ENCODE measurements at places on chromosomes 5 and 9.

- DNase-seq, result no peak
Measured at GRCh38 chr9:77876091-77876490, 155.5 kb downstream of the GNAQ start.

GRCh38 chr9:70532716-70533115, 118.3 kb upstream of the KLF9 start:
- DNase-seq, result no peak

- no peak for DNase-seq
Measured at GRCh38 chr9:16824545-16825330, 45.7 kb downstream of the BNC2 start.

DNA sequence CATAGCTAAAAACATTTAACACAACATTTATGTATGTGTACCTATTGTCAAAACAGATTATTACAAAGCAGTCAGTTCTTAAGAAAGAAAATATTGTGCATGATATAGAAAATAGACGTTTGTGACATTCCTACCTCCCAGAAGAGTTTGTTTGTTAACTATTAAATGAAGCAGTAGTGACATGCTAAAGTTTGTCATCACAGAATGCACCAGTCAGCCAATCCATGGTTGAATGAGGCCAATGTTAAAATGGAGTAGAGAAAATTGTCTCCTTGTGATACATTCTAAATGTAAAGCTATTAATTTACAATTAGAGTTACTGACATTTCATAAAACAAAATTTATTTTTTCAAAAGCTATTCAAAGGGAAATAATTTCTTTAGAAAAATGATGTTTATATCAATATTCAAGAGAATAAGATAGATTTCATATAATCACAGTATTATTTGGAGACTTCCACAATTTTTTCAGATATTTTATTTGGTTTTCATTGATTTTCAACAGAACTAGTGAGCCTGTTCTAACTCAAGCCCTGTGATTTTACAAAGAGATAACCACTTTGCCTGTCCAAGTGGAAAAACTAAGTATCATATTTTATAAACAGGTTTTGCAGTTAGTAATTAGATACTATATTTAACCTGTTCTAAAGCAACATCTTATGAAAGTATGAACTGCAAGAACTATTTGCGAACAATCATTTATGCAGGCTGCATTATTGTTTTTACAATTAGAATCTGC, 176.8 kb downstream of the ISL1 start:
- no peak for DNase-seq

GRCh38 chr5:109594217-109594616, 95.5 kb upstream of the MAN2A1 start:
- no peak for DNase-seq
